ENCODE measurements at places on chromosomes 6 and 20. TPM values are rescaled to one million over a fixed set of nuclear protein-coding genes. Genes with fewer than 3 reads are reported as not detected.

DNA sequence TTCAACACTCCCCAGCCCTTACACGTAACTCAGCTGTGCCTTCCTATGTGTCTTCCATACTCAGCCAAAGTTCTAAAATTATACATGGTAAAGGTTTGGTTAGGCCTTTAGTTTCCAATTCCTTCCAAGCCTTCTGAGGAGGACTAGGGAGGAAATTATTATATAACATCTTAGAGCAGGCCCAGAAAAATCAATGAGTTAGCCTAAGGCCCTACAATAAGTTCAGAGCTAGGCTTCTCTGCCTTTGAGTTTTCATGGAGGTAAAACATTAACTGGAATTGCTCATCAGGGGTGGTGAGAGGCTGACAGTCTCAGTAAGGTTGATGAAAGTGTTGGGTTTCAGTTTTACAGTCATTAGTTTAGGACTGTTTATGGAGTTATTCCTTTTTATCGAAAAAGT is 286.0 kb downstream of the ADGB start:
- DNase-seq: no peak

TMC2 gene
- polyA plus RNA-seq: not detected

GRCh38 chr6:149592983-149593382 is 26.8 kb downstream of the GINM1 start:
- no peak for DNase-seq

PM20D2 gene
- 6.2 TPM for polyA plus RNA-seq

GRCh38 chr6:1562171-1562955 is 47.4 kb upstream of the FOXC1 start:
- DNase-seq: no peak

STAU1 gene
- polyA plus RNA-seq: 45.2 TPM

DNA sequence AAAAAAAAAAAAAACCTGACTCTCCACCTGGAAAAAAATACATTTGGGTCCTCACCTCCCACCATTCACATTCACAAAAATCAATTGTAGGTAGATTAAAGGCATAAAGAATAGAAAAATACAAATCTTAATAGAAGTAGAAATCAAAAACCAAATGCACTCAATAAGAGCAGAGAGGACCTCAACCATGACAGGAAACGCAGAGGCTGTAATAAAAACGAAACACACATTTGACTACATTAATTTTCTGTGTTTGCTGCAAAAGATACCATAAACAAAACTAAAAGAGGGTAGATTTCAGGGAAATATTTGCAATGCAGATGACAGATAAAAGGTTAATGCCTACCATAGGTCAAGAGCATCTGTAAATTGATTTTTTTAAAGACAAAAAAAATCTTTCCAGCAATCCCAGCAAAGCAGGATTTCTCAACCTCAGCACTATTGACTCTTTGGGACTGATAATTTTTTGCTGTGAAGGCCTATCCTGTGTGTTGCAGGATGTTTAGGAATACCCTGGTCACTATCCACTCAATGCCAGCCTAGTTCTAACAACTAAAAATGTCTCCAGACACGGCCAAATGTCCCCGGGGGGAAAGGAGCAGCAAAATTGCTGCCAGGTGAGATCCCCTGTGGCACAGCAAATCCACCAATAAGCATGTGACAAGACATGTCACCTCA is 9.1 kb downstream of the ETV7 start:
- no peak for DNase-seq

- peak; percentile 24 for DNase-seq
Measured at GRCh38 chr6:26312501-26313397, 52.2 kb upstream of the BTN3A2 start.

- DNase-seq: no peak
Measured at GRCh38 chr20:21384308-21384892, 12.9 kb downstream of the NKX2-4 start.

GRCh38 chr6:5112066-5112799 is 27.1 kb downstream of the PPP1R3G start:
- no peak for DNase-seq

C2 gene
- polyA plus RNA-seq: 0.43 TPM

Measured in SK-N-SH (cell line).